ENCODE measurements at places on chromosomes 7 and 10. TPM values are rescaled to one million over a fixed set of nuclear protein-coding genes. Genes with fewer than 3 reads are reported as not detected.

DNA sequence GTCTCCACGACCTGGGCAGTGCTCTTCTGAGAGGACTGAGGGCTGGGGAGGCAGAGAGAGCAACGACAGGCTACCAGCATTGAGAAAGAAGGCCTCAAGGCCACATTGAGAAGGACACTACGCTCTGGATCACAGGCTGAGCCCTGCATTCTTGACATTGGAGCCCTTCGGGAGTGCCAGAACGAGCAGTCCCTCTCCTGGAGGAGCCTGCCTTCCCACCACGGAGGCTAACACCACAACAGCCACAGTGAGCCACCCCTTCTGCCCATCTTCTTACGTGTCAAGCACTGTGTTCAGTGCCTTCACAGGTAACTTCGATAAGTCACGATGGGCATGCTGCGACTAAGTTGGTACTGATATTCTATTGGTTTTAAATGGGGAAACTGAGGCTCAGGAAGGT is 267.8 kb downstream of the RPS24 start:
- DNase-seq, result no peak

HEPACAM2 gene
- total RNA-seq, result not detected

ACTL6B gene
- total RNA-seq, result not detected

GRCh38 chr7:85114342-85114741 is 72.5 kb downstream of the SEMA3D start:
- no peak for DNase-seq

DNA sequence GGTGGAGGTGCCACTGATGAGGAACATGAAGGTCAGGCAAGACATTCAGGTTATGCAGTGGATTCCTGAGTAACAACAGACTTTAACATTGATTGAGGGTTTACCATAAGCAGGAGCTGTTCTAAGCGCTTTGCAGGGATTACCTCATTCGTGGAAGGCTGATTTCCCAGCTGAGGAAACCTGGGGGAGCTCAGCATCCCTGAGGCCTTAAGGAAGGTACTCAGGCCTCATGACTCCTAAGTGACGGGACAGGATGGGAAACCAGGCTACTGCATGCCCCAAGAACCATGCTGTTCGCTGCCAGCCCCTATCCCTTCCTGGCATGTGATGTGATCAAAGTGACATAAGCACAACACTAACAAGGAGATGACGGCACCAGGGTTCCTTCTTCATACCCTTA is 143.6 kb upstream of the NFE2L3 start:
- DNase-seq, result no peak

- no peak for DNase-seq
Observed at GRCh38 chr10:17744341-17744861, 7.6 kb upstream of the TMEM236 start.

DNA sequence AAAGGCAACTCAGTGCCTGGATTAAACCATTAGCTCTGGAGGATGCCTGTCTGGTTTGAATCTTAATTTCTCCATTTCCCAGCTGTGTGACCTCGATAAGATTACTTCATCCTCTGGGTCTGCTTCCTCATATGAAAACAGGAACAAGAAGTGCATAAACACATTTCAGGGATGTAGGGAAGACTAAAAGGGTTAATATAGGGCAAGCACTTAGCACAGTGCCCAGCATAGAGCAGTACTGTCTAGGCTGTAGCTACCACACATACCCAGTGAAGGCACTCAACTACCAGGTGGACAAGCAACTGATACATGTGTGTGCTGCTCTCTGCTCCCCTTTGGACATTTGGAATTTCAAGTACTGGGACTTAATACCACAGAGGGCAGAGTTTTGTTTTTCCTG is 85.4 kb downstream of the KCNMA1 start:
- DNase-seq, result no peak

DNA sequence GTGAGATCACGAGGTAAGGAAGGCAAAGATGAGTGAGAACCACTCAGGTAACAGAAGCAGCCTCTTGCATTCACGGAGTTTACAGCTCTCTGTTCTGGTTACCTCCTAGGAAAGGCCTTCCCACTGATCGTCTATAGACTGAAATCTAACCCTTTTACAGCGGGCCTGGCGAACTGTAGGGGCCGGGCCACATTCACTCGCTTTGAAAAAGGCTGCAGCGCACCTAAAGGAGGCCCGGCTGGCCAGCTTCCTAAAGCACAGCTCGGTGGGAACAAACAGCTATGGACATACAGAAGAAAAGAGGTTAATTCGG is 565 bp downstream of the ATP5MK start:
- DNase-seq, result peak; percentile 7

DNA sequence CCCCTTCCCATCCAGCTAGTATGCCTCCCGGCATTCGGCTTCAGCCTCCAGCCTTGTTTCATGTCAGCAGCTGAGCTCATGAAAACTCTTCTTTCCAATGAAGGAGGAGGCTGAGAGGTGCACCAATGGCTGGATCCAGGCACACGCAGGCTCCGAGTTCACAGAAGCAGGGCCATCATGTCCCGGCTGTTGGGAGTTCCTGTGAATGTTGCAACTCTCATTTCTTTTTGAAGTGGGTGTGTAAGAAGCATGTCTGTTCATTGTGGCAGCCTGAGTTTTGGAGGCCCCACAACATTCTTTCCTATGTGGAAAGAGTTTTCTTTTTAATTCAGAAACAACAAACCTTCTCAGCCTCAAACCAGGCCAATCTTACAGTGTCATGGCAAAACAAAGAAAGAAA is 89.7 kb downstream of the PTPRE start:
- DNase-seq, result no peak

DNA sequence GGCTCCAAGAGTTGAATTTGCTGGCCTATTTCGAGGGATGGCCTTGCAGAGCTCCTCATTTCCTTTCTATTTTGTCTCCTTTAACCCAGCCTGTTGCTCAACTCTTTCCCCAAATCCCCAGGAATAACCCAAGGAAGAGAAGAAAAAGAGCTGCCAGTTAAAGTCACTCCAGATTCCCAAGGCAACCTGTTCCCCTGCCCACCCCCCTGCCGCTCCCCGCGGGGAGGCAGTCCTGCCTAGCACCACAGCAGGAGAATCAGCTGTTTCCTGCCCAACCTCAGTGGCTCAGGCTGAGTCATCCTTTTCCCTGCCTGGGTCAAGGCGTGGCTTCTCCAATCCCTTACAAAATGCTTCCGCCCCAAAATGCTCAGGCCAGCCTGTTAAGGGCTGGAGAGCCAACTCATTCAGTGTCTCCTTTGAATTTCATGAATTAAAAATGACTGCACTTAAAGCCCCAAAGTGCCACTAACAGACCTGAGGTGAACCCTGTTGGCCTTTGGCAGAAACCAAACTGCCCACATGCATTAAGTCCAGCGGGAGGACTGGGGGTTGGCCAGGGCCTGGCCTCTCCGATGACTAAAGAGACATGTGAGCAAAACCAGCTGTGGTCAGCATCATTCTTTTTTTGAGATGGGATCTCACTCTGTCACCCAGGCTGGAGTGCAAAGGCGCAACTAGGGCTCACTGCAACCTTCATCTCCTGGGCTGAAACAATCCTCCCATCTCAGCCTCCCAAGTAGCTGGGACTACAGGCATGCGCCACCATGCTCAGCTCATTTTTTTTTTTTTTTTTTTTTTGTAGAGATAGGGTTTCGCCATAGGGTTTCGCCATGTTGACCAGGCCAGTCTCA is 83.2 kb upstream of the KIF5B start:
- peak; percentile 89 for DNase-seq

RADIL gene
- 6.2 TPM for total RNA-seq
